ENCODE measurements at places on chromosomes 7 and 10. TPM values are rescaled to one million over a fixed set of nuclear protein-coding genes. Genes with fewer than 3 reads are reported as not detected.

- H3K36me3 ChIP-seq: no peaks in the 10 kb centered on the region
- no peaks in the 10 kb centered on the region for H3K27me3 ChIP-seq
- no peak overlapping the region for H3K4me3 ChIP-seq
- peaks cover 21% of the 10 kb centered on the region for H3K4me1 ChIP-seq
- no peak for DNase-seq
- H3K27ac ChIP-seq: no peak overlapping the region
Measured at GRCh38 chr10:132574783-132575319, 37.3 kb downstream of the INPP5A start.

- H3K4me3 ChIP-seq: no peak overlapping the region
- no peaks in the 10 kb centered on the region for H3K4me1 ChIP-seq
- no peak overlapping the region for H3K27ac ChIP-seq
- H3K27me3 ChIP-seq: no peaks in the 10 kb centered on the region
Measured at GRCh38 chr7:144527051-144527471, 123.6 kb upstream of the NOBOX start.

GRCh38 chr10:17671307-17671706 is 27.4 kb downstream of the STAM start:
- H3K36me3 ChIP-seq: no peaks in the 10 kb centered on the region
- H3K27me3 ChIP-seq: no peaks in the 10 kb centered on the region
- no peak overlapping the region for H3K4me3 ChIP-seq
- no peak overlapping the region for H3K27ac ChIP-seq
- peaks cover 33% of the 10 kb centered on the region for H3K4me1 ChIP-seq
- no peak for DNase-seq

- no peak overlapping the region for H3K27ac ChIP-seq
- DNase-seq: no peak
- H3K4me3 ChIP-seq: no peak overlapping the region
- peaks cover 6% of the 10 kb centered on the region for H3K4me1 ChIP-seq
- no peaks in the 10 kb centered on the region for H3K36me3 ChIP-seq
Measured at GRCh38 chr7:152541892-152542291, 106.1 kb upstream of the KMT2C start.

DNA sequence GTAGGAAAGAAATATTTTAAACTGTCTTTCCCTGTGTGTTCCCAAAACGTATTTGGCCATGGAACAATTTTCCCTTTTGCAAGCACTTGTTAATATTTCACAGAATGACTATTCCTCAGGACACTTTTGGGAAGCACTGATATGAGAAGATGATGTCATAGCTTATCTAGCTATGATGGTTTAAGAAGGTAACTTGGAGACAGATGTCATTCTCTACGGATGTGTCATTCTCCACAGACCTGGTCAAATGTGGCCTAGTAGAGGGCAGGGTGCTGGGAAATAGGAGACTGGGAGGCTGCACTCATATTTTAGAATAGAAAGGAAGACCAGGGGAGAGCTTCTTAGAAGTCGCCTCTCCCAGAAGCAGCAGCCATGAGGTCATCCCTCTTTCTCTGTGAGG is 220.7 kb upstream of the GLI3 start:
- no peak for DNase-seq
- no peak overlapping the region for H3K27ac ChIP-seq
- H3K4me3 ChIP-seq: no peak overlapping the region
- H3K4me1 ChIP-seq: no peaks in the 10 kb centered on the region
- H3K36me3 ChIP-seq: no peaks in the 10 kb centered on the region

GRCh38 chr10:124119946-124120345 is 26.5 kb upstream of the CHST15 start:
- H3K27me3 ChIP-seq: no peaks in the 10 kb centered on the region
- H3K36me3 ChIP-seq: no peaks in the 10 kb centered on the region
- no peak overlapping the region for H3K27ac ChIP-seq

DNA sequence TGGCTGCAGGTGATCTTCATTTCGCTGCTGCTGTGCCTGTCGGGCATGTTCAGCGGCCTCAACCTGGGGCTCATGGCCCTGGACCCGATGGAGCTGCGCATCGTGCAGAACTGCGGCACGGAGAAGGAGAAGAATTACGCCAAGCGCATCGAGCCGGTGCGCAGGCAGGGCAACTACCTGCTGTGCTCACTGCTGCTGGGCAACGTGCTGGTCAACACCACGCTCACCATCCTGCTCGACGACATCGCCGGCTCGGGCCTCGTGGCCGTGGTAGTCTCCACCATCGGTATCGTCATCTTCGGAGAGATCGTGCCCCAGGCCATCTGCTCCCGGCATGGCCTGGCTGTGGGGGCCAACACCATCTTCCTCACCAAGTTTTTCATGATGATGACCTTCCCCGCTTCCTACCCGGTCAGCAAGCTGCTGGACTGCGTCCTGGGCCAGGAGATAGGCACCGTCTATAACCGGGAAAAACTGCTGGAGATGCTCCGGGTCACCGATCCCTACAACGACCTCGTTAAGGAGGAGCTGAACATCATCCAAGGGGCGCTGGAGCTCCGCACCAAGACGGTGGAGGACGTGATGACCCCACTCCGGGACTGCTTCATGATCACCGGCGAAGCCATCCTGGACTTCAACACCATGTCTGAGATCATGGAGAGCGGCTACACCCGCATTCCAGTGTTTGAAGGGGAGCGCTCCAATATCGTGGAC is 1.3 kb downstream of the CNNM2 start:
- H3K4me1 ChIP-seq: peaks cover 26% of the 10 kb centered on the region
- peak overlapping the region; percentile 87 for H3K4me3 ChIP-seq
- H3K36me3 ChIP-seq: no peaks in the 10 kb centered on the region
- no peaks in the 10 kb centered on the region for H3K27me3 ChIP-seq

DNA sequence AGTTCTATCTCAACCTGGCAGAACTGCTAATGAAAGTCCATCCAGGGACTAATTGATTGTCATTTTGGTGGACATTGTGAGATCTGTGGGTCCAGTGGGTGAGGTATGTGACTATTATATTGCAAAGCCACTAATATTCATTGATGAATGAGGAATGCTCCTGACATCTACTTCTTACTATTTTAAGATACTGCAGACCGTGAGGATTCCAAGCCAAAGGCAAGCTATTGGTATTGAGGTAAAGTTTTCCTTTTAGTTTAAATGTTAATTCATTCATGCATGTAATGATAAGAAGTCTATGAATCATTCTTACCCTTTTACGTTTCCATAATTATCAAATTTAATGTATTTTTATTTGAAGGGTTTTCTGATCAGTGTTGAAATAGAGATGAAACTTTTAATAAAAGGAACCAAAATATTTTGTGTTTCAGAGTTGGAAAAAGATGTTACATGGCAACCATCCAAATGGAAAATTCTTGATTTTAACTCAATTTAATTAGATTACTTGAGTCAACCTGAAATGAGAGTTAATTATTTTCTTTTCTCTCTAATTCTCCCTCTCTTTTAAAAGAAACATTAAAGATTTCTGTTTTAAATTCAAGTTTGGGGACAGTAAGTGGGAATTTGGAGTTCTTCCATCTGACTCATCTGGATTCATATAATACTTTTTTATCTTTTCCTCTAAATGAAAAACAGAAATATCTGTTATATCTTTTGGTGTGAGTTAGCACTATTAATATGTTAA is 39.6 kb downstream of the NUP205 start:
- H3K36me3 ChIP-seq: peaks cover 95% of the 10 kb centered on the region
- no peaks in the 10 kb centered on the region for H3K4me1 ChIP-seq
- no peak for DNase-seq
- H3K27me3 ChIP-seq: no peaks in the 10 kb centered on the region
- H3K4me3 ChIP-seq: no peak overlapping the region
- no peak overlapping the region for H3K27ac ChIP-seq

- no peak overlapping the region for H3K4me3 ChIP-seq
- no peaks in the 10 kb centered on the region for H3K4me1 ChIP-seq
Measured at GRCh38 chr7:25068502-25069213, 56.4 kb downstream of the CYCS start.

GRCh38 chr7:17507717-17508116 is 209.3 kb downstream of the AHR start:
- H3K4me3 ChIP-seq: no peak overlapping the region
- H3K36me3 ChIP-seq: no peaks in the 10 kb centered on the region
- no peak for DNase-seq
- H3K27me3 ChIP-seq: no peaks in the 10 kb centered on the region
- no peaks in the 10 kb centered on the region for H3K4me1 ChIP-seq

- no peak overlapping the region for H3K27ac ChIP-seq
- no peak overlapping the region for H3K4me3 ChIP-seq
- no peaks in the 10 kb centered on the region for H3K4me1 ChIP-seq
Measured at GRCh38 chr10:25811052-25811685, 122.9 kb upstream of the MYO3A start.

PSMC2 gene
- total RNA-seq: 323 TPM

AKR1B15 gene
- not detected for total RNA-seq

AKR1C8 gene
- total RNA-seq: 0.24 TPM

MEST gene
- 1.0 TPM for total RNA-seq

HACD1 gene
- total RNA-seq: 1.1 TPM
